ENCODE measurements at places on chromosomes 3 and 15.

DNA sequence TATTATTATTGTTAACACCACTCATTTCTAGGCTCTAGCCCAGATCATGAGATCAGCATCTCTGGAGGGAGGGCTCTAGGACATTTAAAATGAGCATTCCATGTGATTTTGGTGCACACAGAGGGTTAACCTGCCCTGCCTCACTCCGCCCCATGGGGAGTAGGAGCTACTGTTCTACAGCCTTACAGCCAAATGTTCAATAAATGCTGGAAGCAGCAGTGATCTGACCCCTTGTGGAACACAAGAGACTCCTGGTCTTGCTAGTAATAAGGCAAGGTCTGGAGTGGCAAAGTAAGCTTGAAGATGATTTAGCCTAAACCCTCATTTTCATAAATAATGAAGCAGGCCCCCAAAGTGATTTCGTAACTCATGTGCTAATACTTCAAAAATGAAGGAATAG lies 166.4 kb upstream of the EOMES start:
- no peak for DNase-seq

GRCh38 chr3:112889357-112889756 lies 42.7 kb upstream of the CD200R1L start:
- DNase-seq = no peak

DNA sequence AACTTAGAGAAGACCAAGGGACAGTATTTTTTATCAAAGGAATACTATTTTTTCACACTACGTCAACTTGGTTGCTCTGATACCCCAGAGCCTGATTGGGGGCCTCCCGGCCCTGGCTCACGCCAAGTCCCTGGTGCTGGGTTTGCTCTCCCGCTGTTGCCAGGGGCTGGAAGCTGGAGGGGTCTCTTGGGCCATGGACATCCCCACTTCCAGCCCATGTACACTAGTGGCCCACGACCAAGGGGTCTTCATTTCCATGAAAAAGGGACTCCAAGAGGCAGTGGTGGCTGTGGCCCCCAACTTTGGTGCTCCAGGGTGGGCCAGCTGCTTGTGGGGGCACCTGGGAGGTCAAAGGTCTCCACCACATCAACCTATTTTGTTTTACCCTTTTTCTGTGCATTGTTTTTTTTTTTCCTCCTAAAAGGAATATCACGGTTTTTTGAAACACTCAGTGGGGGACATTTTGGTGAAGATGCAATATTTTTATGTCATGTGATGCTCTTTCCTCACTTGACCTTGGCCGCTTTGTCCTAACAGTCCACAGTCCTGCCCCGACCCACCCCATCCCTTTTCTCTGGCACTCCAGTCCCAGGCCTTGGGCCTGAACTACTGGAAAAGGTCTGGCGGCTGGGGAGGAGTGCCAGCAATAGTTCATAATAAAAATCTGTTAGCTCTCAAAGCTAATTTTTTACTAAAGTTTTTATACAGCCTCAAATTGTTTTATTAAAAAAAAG lies 20.3 kb upstream of the BSN start:
- DNase-seq = no peak

DNA sequence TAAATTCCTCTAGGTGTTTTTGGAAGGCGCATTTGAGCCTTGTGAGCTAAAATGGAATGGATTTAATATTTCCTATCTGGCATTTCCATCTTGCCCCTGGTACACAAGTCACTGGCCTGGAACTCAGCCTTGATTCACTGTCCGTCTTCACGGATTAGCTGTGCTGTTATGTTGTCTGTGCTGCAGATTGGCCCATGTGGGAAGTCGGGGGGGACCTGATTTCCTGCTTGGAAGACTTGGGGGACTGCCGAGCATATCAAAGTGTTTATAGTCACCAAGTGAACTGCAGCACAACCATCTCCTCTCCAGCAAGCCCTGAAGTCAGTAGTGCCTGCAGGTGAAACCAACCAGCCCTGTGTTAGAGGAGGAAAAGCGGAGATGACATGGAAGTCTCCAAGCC lies 12.2 kb downstream of the GHRL start:
- DNase-seq = no peak

- no peak for DNase-seq
These were observed 14.2 kb downstream of the SEMA3F start for GRCh38 chr3:50169232-50169832.
